ENCODE measurements at places on chromosomes 1 and 21. TPM values are rescaled to one million over a fixed set of nuclear protein-coding genes. Genes with fewer than 3 reads are reported as not detected.

Gene ERICH3
- 0.17 TPM for total RNA-seq

Gene ARHGEF19
- total RNA-seq: 3.3 TPM

DNA sequence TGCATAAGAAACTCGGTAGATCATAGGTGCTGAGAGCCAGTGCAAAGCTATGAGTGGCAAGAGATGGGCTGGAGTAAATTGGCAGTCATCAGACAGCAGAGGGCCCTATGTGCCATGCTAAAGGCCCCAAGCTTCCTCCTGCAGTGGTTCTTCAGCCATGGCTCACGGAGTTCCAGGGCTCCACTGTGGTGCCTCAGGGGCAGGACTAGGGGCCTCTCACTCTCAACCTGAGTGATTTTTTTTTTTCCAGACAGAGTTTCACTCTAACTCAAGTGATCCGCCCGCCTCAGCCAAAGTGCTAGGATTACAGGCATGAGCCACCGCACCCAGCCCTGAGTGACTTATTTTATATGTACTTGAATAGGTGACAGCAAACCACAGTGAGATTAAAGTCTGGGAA is 10.4 kb upstream of the GJA8 start:
- no peak for DNase-seq

DNA sequence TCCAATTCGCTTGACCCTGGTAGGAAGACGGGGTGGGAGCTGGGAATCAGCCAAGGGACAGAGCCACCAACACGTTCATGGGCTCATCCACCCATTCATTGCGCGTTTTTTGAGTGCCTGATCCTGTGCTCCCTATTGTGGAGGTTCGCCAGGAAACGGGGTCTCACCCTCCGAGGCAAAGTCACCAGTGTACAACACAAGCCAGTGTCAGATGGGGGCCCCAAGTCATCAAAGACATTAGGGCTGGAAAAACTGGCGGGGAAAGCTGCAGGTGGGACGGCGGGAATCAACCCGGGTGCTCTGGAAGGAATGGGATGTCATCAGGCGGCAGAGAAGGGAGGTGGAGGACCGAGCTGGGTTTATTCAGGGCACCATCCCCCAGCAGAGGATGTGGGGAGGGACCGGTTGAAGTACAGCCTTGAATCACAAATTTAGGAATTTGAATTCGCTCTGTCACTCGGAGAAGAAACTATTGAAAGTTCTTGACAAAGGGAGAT is 667 bp upstream of the NID1 start:
- no peak for DNase-seq

GRCh38 chr1:246214708-246215509 is 292.2 kb downstream of the SMYD3 start:
- DNase-seq: peak; percentile 95

Measured in fibroblast of lung (primary cell).